Renal cortex interstitium (tissue), 15 donors: ENCODE measurements at places on chromosomes 2 and 18. TPM values are rescaled to one million over a fixed set of nuclear protein-coding genes. Genes with fewer than 3 reads are reported as not detected.

- DNase-seq: no peak
These were observed 1487.0 kb downstream of the LRP1B start for GRCh38 chr2:140643761-140644187.

- DNase-seq: no peak
These were observed 337.6 kb upstream of the FIGN start for GRCh38 chr2:164073101-164074074.

GRCh38 chr2:16049406-16049805 lies 109.1 kb downstream of the MYCN start:
- no peak for DNase-seq

DNA sequence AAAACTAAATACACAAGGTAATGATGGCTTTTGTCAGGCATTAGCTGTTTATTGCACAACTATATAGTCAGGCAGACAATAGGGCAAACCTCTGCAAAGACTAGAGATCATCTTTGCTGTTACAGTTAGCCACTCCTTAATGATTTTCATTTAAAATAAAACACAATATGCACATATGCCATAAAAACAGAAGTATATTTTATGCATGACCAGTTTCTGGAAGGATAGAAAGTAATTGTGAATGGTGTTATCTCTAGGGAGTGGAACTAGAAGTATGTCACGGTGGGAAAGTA lies 102.0 kb downstream of the CHN1 start:
- DNase-seq: no peak

DNA sequence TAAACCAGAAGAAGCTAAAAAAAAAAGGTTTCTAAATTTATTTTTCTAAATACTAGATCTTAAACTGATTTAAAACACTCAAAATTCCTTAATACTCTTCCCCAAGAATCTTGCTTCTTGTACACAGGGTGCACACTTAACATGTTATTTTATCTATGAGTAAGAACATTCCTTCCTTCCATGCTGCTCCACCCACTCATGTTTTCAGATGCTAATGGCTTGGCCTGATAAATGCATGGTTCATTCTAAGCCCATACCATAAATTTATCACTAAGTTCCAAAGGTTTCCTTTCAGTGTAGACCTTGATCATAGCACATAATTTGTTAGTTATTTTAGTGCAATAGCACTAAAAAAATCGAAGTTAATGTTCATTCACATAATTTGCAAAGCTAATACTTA lies 8.1 kb downstream of the FBXO48 start:
- no peak for DNase-seq

Gene AFF3
- polyA plus RNA-seq: 24.9 TPM

Gene ARHGAP28
- 59.5 TPM for polyA plus RNA-seq

DNA sequence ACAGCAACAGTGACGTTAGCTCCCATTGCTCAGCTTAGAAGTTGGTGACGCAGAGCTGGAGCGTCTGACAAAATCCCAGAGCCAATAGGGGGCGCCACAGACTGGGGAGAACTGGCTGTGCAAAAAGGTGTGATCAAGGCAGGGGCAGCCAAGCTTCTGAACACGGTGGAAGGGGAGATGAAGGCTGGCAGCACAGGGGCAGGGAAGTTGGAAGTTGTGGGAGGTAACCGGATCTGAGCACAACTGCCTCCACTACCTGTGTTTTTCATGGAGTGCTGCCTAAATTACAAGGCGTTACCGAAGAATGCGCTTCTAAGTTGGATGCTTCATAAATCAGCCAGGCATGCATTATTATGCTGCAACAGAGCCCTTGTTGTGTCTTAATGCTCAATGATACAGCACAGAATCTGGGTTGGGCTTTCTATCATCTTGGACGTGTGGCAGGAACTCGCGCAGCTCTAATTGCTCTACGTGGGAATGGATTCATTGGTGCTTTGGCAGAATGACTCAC lies 370.0 kb downstream of the SLC4A3 start:
- DNase-seq: peak; percentile 68

Gene LRRTM4
- 1.3 TPM for polyA plus RNA-seq

GRCh38 chr2:109457794-109458193 lies 156.0 kb downstream of the SEPTIN10 start:
- DNase-seq: no peak

DNA sequence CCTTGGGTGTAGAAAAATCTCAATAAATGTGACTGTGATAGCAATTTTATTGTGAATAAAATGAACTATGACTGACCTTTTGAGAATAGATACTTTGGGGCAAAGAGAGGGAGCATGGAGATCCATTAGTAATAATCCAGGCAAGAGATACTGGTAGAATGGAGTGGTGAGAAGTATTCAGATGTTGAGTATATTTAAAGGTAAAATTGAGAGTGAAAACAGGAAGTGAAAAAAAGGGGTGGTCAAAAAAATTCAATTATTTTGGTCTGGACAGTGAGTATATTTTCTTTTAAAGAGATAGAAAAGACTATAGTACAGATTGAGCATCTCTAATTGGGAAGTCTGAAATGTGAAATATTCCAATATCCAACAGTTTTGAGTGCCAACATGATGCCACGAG lies 1515.6 kb upstream of the NXPH2 start:
- no peak for DNase-seq

DNA sequence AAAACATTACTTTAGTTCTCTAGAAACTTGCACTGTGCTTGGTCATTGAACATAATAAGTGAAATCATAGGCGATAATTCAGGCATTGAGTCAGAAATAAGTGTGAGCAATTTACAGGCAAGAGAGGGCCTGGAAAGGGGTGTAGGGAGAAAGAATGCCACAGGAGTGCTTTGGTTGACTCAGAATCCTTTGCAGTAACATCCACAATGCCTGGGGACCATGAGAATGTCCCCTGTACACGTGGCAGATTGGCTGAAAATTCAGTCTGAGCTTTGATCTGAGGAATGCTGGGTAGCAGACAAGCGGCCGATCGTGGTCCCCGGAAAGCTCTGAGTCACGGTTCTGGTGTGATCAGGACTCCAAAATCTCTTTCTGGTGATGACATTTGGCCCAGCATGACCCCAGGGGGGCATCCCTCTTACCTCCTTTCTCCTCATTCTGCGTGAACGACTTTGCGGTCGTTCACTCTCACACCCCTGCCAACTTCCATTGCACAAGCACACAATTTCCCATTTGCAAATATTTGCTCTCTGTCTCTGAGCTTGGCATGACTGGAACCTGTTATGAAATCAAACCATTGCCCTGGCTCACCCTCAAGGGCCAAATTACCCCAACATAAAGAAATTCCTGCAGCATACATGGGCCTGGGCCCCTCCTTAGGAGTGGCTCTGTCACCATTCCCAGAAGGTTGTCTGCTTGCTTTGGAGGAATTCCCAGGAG lies 305.0 kb upstream of the EPAS1 start:
- DNase-seq: no peak

Gene MGAT4A
- 42.4 TPM for polyA plus RNA-seq

- DNase-seq: no peak
These were observed 49.3 kb downstream of the LAMA3 start for GRCh38 chr18:23738575-23738974.

Gene POTEC
- polyA plus RNA-seq: 0.09 TPM

GRCh38 chr2:40343902-40344301 lies 108.0 kb downstream of the SLC8A1 start:
- no peak for DNase-seq

- no peak for DNase-seq
These were observed 13.0 kb downstream of the SCYGR4 start for GRCh38 chr2:227630322-227630721.

Gene IL36A
- not detected for polyA plus RNA-seq

GRCh38 chr2:98478907-98479306 lies 34.2 kb downstream of the INPP4A start:
- DNase-seq: no peak

DNA sequence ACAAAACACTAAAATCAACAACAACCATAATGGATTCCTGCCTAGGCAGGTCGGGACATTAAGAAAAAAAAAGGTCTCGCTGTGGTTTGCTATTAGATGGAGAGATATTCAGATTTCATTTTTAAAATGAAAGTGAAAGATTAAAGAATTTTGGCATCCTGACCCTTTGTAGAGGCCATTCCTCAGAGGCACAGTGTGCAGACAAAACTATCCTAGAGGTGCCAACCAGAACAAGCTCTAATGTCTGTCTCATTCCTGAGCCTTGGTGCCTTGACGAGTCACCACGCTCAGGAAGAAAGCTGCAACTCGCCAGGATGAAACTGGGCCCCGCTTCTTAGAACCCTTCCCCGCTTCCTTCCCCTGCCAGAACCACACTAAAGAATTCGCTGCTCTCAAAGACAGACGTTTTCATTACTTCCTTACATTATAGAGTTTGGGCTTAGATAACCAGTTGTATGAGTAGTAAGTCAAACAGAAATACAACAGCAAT lies 156.0 kb downstream of the TGIF1 start:
- no peak for DNase-seq

DNA sequence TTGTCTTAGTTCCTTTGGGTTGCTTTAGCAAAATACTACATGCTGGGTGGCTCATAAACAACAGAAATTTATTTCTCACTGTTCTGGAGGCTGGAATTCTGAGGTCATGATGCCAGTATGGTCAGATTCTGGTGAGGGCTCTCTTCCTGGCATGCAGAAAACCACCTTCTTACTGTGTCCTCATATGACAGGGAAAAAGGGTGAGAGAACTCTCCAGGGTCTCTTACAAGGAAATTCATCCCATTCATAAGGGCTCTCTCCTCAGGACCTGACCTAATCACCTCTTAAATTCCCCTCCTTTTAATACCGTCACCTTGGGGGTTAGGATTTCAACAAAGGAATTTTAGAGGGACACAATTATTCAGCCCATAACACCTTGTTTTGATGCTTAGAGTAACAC lies 243.1 kb upstream of the TNP1 start:
- no peak for DNase-seq

Gene ZNF396
- polyA plus RNA-seq: 5.4 TPM

DNA sequence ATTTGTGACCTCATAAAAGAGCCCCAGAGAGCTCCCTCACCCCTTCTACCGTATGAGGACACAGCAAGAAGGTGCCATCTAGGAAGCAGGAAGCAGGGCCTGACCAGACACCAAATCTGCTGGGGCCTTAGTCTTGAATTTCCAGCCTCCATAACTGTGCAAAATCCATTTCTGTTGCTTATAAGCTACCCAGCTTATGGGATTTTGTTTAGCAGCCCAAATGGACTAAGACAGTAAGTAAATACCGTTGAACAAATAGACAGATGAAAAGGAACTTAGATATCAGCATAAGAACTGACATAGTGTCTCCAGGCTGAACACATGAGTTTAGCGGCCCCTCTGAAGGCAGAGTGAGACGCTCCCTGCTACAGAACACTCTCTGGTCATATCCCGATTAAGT lies 130.9 kb downstream of the UXS1 start:
- no peak for DNase-seq

Gene MYL1
- not detected for polyA plus RNA-seq

Gene SCN7A
- 9.7 TPM for polyA plus RNA-seq

GRCh38 chr2:55213822-55214221 lies 18.3 kb downstream of the CLHC1 start:
- no peak for DNase-seq

Gene PROKR1
- polyA plus RNA-seq: 0.37 TPM
